ENCODE measurements at places on chromosomes 12 and 14.

DNA sequence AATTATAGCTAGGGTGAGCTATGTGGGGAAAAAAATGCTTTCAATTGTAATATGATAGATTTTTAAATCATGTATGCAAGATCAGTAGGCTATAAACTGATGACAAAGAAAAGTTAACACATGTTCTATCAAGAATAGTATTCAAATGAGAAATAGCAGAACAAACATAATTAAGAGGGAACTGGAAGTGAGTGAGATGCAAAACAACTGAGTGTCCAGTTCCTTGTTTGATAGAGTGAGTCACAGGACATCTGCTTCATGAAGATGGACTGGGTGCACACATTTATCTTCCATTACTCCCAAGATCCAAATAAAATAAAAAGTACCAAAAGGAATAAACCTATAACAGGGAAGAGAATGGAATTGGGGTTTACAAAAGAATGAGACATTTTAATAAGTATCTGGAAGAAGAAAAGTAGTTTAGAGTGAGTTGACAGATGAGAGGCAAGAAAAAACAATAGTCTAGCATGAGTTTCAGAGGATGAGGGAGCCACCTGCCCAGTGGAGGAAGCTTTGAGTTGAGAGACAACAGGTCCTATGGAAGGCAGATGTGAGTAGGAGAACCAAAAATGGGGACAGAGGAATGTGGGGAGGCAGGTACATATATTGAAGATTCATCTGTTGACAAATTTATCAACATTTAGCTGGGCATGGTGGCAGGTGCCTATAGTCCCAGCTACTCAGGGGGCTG is 178.1 kb upstream of the ARHGAP5 start:
- no peak for DNase-seq

GRCh38 chr12:546265-546919 is 86.7 kb downstream of the B4GALNT3 start:
- DNase-seq = no peak

GRCh38 chr12:42255221-42255865 is 17.3 kb upstream of the YAF2 start:
- DNase-seq = no peak

- peak; percentile 12 for DNase-seq
Observed at GRCh38 chr12:66467932-66468331, 165.6 kb downstream of the HELB start.

DNA sequence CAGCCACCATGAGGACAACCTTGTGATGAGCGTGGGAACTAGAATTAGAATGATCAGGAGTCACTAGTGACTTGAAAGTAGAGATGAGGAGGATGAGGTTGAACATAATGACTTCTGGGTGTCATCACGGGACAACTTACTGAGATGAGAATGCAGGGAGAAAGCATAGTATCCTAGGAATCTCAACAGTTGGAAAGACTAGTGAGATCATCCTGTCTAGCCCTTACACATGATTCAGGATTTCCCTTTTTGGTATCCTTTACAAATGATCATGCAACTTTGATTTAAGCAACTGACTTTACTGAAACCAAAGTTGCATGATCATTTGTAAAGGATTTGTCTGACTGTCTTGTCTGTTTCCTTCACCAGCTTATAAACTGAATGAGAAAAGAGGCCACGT is 51.8 kb upstream of the HIF1A start:
- peak; percentile 27 for DNase-seq

DNA sequence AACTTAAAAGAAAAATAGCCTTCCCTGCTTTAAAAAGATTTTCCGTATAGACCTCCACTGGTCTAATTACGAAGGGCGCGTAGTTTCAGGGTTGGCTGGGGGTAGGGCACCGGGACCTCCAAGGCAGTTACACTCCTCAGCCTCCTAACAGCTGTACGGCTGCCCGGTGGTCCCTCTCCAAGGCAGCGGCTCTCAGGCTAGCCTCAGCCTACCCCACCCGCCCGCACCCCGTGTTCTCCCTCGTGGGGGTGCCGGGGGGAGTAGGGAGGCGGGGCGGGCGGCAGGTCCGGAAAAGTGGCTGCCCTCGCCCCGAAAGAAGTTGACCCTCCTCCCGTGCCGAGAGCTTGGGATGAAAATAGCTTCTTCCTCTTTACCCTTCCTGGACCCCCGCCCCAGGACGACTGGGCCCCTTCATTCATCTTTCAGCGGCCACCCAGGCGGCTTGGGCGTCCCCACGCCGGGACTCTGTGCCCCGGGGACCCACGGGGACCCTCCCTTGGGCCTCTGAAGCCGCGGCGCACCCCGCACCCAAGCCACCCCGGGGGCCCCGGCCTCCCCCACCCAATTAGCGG is 991 bp upstream of the RCOR1 start:
- DNase-seq = peak; percentile 39

- no peak for DNase-seq
Observed at GRCh38 chr12:29270446-29270845, 110.5 kb downstream of the ERGIC2 start.

- peak; percentile 26 for DNase-seq
Observed at GRCh38 chr12:123941624-123942237, 30.9 kb downstream of the CCDC92 start.

GRCh38 chr12:122235741-122236140 is 9.9 kb upstream of the DIABLO start:
- no peak for DNase-seq

- peak; percentile 45 for DNase-seq
Observed at GRCh38 chr12:48061938-48062719, 43.8 kb downstream of the SENP1 start.

DNA sequence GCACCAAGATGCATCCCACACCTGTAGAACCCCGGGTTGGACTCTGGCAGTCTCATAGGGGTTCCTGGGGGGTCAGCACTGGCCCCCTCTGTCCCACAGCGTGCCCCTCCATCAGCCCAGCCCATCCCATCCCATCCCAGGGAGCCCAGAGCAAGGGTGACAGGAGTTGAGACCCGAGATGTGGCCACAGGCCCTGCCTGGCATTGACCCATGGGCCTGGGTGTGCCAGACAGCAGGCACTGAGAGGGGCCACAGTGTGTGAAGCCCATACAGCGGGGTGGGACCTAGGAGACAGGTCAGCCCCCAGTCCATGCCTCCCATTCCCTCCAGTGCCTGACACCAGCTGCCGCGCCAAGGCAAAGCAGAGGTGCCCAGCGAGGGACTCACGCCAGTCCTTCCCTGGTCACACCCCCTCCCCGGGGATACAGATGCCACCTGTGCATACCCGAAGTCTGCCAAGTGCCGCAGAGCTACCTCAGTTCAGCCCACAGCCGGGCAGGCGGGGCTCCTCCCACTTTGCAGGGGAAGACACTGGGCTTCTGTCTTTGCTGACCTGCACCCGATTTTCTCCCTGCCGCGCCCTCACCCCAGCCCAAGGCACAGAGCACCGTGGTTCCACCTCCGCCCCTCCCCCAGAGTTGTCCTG is 50.4 kb downstream of the CYP46A1 start:
- no peak for DNase-seq

GRCh38 chr14:56004323-56004722 is 113.9 kb upstream of the PELI2 start:
- DNase-seq = peak; percentile 6

GRCh38 chr14:63478437-63478852 is 64.7 kb downstream of the PPP2R5E start:
- DNase-seq = no peak

GRCh38 chr12:38161123-38162000 is 155.2 kb upstream of the ALG10B start:
- DNase-seq = no peak

GRCh38 chr14:64324895-64325294 is 30.7 kb upstream of the ESR2 start:
- DNase-seq = peak; percentile 61

GRCh38 chr12:126734710-126735109 is 1532.3 kb upstream of the TMEM132C start:
- no peak for DNase-seq

DNA sequence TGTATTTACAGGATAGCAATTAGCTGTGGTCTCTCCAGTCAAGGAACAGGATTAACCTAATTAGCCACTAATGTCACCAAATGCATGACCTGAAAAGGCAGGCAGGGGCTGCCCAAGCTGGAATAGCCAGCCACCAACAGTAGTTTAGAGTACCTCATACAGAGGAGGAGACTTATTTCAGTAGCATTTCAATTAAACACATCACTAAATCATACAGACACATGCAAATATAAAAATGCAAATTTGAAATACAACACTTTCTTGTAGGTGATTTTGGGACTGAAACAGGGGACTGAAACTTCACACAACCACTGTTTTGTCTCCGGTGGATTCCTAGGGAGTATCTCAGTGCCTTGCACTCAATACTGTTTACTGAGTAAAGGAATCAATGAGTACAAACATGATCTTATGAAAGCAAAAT is 636 bp upstream of the IFNG-AS1 start:
- no peak for DNase-seq

DNA sequence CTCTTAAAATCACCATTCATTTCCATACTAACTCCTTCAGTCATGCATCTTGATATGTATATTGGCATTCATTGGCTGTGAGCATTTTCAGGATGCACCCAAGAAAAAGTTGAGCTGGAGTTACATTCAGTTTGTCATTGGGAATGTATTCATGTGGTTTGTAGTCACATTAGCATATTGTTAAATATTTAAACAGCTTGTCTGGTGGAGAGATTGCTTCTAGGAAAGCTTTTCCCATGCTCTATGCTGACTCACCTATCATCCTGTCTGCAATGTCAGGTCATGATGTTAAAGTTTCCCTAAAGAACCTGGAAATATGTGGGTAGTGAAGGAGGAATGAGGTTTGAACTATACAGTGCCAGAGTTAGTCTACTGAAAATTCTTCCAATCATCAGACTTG is 583.6 kb downstream of the GALC start:
- peak; percentile 2 for DNase-seq

DNA sequence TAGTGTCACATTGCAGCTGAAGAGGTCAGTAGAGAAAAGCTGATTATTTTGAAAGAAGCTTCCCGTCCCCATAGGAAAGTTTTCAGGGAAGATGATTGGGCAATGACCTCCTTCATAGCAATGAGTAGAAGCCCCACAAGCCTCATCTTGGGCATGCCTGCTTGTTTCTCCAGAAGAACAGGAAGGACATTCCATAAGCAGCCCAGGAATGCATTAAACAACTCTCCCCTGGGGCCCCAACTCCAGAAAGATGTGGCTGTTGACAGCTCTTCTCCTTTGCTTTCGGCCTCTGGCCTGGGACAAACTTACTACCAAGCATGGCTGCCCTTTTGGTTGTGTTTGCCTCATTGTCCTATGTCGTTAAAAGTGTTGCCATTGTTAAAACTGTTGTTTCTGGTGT is 5.7 kb upstream of the VDR start:
- peak; percentile 58 for DNase-seq

- DNase-seq = no peak
Observed at GRCh38 chr14:67319142-67319541, 40.5 kb downstream of the ATP6V1D start.

DNA sequence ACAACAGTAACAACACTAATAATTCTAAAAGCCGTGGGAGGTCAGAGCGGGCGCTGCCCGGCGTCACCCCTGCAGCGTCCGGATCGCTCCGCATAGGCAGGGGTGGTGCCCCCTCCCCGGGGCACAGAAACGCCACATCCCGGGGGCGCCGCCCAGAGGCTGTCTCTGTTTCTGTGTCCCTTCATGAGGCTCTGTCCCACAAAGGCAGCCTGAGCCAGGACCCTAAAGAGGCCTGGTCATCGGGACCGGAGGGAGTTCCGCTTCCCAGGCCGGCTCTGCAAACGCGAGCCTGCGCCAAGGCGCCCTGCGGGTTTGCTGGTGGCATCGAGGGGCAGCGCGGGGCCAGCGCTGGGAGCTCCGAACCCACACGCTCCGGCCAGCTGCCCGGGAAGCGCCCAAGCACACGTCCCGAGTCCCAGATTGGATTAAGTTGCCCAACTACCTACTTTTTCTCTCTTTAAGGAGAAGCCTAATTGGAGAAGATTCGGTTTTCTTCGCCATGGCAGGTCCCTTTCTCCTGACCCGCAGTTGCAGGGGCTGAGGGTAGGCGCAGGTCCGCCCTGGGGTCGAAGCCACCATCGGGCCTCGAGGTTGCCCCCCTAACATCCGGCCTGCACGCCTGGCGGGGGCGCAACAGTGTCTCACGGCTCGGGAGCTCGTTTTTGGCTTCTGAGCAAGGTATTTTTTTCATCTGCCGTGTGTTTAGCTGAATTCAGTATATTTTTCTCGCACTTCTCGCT is 421.7 kb downstream of the VRK1 start:
- no peak for DNase-seq

GRCh38 chr14:85222341-85222740 is 307.6 kb upstream of the FLRT2 start:
- no peak for DNase-seq

GRCh38 chr14:40414386-40414785 is 982.2 kb upstream of the FBXO33 start:
- no peak for DNase-seq

- DNase-seq = peak; percentile 88
Observed at GRCh38 chr12:81450920-81451739, 308.0 kb downstream of the PPFIA2 start.

DNA sequence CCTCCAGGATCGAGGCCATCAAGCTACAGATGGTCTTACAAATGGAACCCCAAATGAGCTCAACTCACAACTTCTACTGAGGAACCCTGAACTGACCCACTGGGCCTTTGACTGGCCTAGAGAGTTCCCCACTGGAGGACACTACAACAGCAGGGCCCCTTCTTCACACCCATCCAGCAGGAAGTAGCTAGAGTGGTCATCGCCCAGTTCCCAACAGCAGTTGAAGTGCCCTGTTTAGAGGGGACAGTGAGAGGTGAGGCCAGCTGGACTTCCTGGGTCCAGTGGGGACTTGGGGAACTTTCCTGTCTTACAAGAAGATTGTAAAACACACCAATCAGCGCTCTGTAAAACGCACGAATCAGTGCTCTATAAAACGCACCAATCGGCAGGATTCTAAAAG is 247.9 kb upstream of the BTG1 start:
- DNase-seq = no peak

DNA sequence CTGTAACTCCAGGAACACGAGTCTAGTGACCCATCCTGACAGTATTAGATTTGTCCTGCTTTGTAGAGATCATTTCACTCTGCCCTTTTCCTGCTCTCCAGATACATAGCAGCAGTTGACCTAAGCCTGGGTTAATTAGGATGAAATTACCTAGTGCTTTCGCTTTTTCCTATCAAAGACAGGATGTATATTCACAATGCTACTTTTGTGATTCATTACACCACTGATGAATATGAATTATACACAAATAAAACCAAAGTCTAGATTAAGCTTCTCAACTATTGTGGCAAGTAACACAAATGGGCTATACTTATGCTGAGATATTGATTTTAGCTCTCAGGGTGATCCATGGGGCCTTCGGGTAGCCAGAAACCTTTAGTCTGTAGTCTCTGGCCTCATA is 17.9 kb downstream of the CERS5 start:
- DNase-seq = no peak

- peak; percentile 88 for DNase-seq
Observed at GRCh38 chr12:56593909-56594621, 36.1 kb downstream of the BAZ2A start.

- DNase-seq = peak; percentile 54
Observed at GRCh38 chr12:49019443-49020324, 1.1 kb upstream of the PRKAG1 start.

GRCh38 chr12:57767876-57768275 is 998 bp upstream of the CYP27B1 start:
- DNase-seq = no peak

GRCh38 chr12:90333424-90333823 is 621.6 kb downstream of the CCER1 start:
- DNase-seq = no peak

- no peak for DNase-seq
Observed at GRCh38 chr14:31965071-31965734, 111.9 kb upstream of the ARHGAP5 start.

- peak; percentile 90 for DNase-seq
Observed at GRCh38 chr12:60257063-60257462, 661.2 kb downstream of the SLC16A7 start.

- DNase-seq = peak; percentile 35
Observed at GRCh38 chr12:127987199-127987901, 279.6 kb upstream of the TMEM132C start.

GRCh38 chr14:105314287-105315200 is at the start of gene PACS2:
TSS of gene PACS2 (plus strand) at chr14:105314748. CDS start at chr14:105314919, 171 bp downstream.
- peak; percentile 88 for DNase-seq
